ENCODE measurements at places on chromosomes 16 and 17.

GRCh38 chr16:58556678-58557077, 41.4 kb downstream of the SETD6 start:
- no peak for DNase-seq

- DNase-seq = no peak
These were observed 1.5 kb downstream of the NTN1 start for GRCh38 chr17:9022573-9023391.

DNA sequence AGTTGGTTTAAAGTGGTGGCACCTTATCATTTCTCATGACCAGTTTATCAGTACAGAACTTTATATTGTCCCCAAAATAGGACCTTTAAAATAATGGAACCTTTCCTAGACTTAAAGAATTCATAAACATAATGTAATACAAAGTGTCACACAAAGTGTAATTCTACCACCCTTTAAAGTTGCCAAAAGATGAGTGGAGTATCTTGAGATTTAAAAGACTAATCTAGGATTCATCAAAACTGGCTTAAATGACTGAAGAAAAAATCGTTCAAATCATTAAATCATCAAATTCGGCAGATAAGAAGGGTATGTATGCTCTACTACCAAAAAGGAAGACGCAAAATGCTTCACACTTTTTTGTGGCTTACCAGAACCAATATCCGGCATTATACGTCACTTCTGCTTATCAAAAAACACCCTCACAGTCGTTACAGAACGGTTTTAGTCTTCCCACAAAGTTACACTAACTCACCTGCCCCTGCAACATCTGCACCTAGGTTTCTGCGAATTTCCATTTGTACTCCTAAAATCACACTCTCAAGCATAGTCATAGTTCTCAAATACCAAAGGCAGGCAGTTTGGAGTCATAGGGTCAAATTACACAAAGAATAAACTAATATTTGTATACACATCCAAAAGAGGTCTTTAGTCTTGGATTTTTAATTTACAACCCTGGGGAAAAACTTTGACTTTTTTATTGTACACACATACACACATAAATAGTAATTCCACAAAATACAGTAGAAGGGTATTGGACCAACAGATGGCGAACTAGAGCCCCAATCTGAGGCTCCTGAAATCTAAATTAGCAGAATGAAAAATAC, 1.4 kb upstream of the KANSL1 start:
- DNase-seq = peak; percentile 44

GRCh38 chr16:88012360-88012759, 61.1 kb downstream of the BANP start:
- no peak for DNase-seq

DNA sequence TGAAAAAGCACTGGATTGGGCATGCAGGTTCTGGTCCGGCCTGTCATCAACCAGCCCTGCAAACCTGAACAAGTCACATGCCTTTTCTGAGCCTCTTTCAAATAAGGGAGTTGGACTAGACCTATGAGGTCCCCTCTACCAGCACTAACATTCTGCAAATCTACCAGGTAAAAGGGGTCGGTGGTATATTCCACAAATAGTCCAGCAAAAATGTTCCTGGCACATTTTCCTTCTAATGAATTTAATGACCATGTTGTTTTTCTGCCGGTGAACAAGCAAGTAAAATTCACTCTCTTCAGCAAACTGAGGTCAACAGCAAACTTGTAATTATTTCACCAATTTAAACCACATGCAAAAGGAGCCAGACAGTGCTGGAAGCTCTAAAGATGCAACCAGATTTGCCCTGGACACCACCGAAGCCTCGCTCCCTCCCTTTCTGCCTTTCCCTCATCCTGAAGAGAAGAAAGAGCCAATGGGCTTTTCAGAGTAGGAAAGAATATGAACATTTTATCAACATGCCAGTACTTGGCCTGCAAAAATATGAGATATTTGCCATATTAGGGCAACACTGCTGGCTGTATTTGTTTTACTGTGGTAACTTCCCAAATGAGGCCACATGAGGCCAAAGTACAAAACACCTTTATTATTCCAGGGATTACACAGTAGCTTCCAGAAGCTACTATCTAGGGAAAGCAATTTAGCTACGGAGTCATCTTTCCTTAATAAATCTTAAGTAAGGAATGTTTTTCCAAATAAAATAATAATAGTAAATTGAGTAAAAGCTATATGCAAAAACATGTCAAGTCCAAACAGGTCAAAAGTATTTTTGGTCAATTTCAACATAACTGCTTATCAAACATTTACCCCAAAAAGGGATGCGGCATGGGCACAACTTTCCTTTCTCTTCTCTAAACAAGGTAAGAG, 45.0 kb downstream of the USP31 start:
- no peak for DNase-seq

- DNase-seq = peak; percentile 72
These were observed 26.3 kb downstream of the STAT5B start for GRCh38 chr17:42249681-42250446.

GRCh38 chr16:73067671-73068540, 20.0 kb upstream of the ZFHX3 start:
- DNase-seq = no peak

DNA sequence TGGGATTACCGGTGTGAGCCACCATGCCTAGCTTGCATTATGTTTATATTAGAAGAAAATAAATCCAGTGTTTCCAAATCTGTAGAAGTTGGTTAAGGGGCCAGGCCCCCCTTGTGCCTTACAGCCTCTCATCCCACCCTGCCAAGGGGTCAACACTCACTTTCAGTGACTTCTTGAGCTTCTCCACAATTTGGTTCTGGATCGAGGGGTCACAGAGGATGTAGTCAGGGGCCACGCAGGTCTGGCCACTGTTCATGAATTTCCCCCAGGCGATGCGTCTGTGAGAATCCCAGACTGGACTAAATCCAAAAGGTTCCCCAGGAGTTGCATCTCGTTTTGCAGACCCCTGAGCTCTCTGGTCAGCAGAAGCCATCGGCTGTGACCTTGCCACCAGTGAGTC, 7.2 kb downstream of the ALDH3A1 start:
- no peak for DNase-seq

DNA sequence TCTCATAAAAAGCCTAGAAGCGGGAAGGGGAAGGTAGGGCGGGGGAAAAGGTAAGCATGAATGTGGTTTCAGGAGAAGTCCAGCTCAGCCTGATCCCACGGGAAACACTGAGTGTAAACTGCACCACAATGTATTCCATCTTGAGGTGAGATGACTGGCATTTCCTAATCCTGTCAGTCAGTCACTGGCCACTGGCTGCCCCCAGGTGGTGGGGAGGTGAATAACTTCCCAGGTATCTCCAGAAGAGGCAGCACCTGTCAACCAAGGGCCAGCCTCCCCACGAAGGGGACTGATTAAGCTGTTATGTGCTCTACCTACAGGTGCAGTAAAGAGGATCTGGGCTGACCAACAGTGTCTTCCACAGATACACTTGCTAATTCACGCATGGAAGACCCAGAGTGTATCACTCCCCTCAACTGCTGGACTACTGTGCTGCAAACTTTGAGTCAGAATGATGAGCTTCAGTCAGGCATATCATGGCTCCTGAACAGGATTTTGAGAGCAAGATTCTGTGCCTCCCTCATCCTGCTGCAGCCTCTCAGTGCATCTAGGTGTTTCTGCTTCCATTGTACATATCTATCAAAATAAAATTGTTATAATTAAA, 108.5 kb upstream of the CCL2 start:
- DNase-seq = peak; percentile 10

DNA sequence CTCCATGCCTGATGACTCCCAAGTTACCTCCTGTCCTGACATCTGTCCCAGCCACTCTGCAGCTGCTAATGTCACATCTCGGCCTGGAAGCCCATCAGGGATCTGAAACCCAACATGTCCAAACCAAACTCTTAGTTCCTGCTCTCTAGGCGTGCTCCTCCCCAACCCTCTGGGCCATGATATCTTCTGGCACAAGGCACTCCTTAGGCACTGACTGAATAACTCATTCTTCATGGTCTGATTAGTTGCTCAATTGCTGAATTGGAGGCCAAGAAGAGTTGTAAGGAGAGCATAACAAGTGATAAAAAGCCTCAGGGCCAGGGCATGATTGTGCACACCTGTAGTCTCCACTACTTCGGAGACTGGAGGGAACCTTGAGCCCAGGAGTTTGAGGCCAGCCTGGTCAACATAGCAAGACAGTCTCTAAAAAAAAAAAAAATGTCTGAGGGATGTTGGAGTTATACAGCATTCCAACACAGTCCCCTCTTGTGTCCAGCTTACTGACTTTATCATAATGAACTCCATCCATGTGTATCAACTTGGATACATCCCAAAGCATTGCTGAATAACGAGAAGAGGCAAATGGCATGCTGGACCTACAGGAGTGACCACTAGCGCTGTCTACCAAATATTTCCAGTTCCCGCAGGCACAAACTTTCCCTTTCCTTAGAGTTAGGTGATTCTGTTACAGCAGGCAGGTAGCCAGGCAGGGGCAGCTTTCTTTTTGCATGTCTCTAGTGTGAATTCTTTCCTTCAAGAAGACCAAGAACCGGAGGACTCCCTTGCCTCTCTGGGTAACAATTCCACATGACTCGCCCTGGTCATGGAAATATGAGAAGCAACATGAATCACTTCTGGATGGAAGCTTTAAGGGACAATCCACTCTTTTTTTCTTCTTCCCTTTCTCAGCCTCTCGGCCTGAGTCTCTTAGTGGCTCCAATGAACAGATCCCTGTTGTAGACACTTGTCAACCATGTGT, 18.1 kb upstream of the SHCBP1 start:
- DNase-seq = no peak

DNA sequence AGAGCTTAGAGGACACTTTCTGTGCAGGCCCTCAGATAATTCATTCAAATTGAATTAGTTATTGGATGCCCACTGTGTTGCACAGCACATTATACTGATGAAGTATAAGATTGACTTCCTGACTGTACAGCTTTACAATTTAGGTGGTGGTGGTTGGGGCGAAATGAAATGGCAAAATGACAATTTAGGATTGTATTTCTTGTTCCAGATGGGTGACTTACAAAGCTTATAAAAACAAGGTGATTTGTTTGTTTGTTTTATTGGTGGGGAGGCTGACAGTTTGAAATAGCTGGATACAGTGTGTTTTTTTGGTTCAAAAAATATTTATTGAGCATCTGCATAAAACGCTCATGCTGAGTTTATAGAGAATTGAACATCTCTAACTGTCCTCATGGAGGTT, 1.6 kb downstream of the MAP2K4 start:
- DNase-seq = no peak

GRCh38 chr17:13740686-13741085, 139.0 kb upstream of the HS3ST3A1 start:
- DNase-seq = no peak

DNA sequence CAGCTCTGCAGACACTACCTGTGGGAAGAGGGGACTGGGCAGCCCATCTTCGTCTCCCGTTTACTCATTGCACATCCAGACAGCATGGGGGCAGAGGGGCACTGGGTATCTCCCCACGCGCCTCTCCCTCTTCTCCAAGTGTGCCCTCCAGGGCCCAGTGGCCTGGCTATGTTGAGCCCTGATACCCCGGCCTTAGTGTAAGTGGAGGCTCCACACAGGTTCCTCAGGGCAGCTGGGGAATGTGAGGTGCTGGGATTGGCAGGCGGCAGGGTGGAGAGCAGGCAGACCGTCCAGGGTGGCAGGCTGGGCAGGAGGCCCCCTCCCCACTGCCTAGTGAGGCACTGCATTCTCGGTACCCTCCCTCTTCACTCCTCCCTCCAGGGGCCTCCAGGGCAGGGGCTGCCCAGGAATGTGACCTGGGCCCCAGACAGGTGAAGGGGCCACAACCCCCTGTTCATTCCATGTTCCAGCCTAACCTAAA, 13.2 kb upstream of the NAGLU start:
- DNase-seq = no peak

GRCh38 chr17:5378566-5379207, 40.8 kb downstream of the NUP88 start:
- DNase-seq = no peak

GRCh38 chr17:64938290-64938689, 19.0 kb upstream of the LRRC37A3 start:
- DNase-seq = no peak

GRCh38 chr17:14205992-14206461, 30.6 kb downstream of the CDRT15 start:
- DNase-seq = peak; percentile 81

DNA sequence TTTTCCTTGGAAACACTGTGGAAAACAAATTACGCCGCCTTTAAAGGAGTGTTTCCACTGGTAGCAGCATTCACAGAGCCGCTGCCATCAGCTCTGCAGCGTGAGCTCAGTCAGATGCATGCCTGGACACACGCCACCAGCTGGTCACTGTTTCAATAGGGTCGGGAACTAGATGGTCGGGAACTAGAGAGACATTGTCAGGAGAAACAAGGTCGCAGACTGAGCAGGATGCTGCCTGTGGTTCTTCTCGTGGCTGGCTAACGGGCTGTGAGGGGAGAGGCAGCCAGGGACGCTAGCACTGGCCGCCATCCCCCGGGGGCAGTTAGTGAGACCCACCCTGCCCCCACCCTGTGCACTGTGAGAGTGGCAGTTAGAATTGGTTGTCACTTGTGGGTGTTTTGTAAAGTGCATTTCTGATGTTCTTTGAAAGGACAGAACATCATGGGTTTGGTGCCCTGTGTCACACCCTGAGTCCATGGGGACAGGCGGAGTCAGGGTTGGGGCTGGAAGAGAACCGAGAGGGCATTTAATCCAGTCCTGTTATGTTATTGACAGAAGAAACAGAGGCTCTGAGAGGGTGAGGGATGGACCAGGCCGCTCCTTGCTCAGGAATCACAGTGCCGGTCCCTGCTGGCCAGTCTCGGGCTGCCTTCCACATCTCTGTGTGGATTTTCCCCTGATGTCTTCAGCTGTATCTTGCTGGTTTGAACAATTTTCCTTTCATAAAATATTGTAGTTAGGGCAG, 86.3 kb downstream of the SPECC1 start:
- DNase-seq = no peak

DNA sequence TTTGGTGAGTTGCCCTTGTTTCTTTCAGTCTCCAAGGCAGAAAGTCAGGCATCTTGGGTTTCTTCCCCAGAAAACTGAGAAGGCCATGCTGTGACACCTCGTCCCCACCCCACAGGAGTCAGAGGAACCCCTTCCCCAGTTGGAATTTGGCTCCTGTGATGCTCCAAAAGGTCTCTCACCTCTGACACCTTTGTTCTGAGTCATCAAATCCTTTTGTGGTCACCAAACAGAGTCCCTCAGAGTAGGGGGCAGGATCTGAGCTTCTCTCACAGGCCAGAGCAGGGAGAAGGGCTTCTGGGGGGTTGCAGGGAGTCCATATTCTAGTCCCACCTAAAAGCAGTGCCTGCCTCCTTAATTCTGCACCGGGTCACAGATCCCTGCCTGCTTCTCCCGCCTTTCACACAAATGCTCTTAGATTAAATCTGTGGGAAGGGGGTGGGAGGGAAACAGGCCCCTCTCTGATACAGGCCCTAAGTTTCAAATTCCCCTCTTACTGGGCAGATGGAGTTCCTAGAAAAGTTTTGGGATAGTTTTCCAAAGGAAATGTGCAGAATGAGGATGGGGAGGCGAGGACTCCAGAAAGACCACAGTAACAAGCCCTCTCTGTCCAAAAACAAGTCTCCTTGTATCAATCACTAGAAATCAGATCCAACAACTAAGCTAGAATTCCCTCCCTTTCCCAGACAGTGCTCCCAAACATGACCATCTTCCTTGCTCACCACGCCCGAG, 1.3 kb downstream of the PHOSPHO1 start:
- no peak for DNase-seq

- DNase-seq = no peak
These were observed 531.7 kb upstream of the TOM1L1 start for GRCh38 chr17:54368906-54369305.

GRCh38 chr17:44203731-44204440, 4.2 kb upstream of the ATXN7L3 start:
- DNase-seq = no peak
